ENCODE measurements at places on chromosomes 6 and 20.

DNA sequence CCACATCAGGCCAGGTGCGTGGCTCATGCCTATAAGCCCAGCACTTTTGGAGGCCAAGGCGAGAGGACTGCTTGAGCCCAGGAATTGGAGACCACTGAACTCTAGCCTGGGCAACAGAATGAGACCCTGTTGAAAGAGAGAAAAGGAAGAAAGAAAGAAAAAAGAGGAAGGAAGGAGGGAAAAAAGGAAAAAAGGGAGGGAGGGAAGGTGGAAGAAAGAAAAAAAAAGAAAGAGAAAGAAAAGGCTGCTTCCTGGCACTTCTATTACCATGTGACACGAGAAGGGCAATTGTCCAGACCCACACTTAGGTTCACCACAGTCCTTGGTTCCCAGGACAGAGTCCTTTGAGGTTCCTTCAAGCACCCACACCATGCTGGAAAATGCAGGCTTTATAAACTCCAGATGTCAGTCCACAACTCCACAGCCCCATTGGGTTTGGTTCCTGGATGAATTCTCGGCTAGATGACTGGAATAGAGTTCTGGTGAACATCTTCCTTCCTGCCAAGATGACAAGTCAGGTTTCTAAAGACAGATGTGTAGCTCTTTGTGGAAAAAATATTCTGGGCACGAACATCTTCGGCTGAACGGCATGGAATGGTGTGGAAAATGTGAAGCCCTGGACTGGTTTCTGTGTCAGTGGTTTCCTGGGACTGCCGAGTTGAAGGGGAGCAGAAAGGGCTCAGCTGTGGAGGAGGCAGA, 32.5 kb downstream of the NT5E start:
- no peak for DNase-seq

GRCh38 chr6:141000917-141001316, 1131.8 kb upstream of the GJE1 start:
- no peak for DNase-seq

DNA sequence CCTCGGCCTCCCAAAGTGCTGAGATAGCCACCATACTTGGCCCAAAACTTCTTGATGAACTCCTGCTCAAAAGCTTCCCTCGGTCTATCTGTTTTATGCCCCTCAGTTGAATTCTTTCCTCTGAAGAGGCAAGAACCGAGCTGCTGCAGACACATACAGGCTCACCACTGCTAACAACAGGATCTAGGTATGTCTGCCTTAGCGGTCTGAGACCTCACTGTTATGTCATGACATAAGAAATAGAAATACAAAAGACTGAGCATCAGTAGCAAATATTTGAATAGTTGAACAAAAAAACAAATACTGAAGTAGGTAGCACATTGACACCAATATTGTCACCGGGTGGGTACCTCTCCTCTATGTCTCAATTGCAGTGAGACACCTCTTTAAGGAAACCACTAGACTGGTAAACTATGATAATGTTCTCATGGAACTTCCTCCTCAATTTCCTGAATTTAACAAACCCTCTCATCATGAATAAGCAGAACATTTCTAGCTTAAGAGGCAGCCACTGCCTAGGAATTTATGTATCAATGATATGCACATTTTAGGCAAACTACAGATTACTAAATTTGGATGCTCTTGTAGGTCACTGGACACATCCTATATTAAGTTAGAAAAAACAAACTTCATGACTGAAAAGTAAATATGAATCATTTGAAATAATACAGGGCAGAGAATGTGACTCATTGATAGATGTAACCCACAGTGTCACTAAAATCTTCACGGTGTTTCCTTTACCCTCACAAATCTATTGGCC, 9.4 kb upstream of the STXBP5 start:
- no peak for DNase-seq

DNA sequence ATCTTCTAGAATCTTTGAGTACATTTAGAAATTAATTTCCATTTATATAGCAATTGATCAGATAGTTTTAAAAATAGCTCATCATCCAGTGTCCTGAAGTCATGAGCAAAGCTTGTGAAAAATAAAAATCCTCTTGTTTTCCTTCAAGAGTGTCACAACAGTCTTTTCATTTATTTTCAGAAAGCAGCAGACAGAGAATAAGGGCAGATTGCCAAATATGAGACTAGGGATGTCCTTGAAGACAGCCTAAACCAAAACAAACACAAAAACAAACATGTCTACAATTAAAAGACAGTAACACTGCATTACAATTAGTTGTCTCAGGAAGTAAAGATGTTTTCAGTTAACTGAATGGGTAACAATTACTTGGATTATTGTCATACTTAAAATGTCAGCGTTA, 682.8 kb downstream of the TFAP2A start:
- DNase-seq: no peak

- DNase-seq: peak; percentile 44
These were observed 72.8 kb downstream of the MDGA1 start for GRCh38 chr6:37624606-37625574.

- DNase-seq: peak; percentile 82
These were observed 17.3 kb upstream of the TRIM27 start for GRCh38 chr6:28940858-28941683.

DNA sequence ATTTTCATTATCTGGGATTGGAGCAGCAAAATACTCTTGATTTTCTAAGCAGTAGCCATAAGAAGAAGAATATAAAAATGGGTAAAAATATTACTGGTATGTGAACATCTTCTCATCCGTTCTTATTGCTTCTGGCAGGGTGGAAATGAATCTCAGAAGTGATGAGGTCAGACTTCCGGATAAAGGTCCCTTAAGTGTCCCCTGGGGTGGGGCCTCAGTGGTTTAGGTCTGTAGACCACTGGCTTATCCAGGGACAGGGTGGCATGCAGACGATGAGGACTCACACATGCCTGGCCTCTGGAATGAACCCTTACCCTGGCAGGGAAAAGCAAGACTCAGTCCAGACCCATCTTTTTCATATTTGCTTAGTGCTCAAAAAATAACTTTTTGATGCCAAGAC, 143.3 kb downstream of the UST start:
- DNase-seq: no peak

DNA sequence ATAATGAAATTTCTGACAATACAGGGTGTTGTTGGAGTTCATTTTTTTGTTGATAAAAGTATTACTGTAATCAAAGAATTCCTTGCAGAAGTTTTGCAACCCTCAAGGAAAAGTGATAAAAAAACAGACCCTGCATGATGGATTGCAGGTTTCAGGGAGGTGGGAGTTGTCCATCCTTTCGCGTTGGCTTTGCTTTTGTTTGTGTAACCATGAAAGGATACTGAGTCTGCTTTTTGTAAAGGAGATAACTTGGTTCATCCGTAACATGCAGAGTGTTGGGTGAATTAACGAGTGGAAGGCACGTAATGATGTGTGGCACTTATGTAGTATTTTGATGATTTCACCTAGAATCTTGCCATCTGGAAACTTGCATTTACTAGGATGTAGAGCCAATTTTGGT, 23.6 kb downstream of the FOXO3 start:
- no peak for DNase-seq
